ENCODE measurements at places on chromosomes 5 and 9.

DNA sequence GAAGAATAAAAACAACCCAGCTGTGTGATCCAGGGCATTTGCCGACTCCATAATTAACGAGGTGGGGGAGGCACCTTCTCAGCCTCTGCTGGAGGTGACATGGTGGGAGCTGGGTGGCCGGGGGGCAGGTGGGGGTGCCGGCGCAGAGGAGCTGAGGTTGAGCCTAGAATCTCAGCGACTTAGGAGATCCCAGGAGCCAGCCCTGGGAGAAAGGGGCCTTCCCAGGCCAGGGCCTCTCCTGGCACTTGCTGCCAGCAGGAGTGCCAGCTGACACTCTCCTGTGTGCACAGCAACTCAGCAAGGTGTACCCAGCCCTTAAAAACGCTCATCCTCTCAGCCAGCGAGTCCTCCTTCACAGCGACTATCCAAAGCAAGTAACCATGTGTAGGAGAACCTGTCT lies 62.8 kb upstream of the FCN1 start:
- no peak for DNase-seq

DNA sequence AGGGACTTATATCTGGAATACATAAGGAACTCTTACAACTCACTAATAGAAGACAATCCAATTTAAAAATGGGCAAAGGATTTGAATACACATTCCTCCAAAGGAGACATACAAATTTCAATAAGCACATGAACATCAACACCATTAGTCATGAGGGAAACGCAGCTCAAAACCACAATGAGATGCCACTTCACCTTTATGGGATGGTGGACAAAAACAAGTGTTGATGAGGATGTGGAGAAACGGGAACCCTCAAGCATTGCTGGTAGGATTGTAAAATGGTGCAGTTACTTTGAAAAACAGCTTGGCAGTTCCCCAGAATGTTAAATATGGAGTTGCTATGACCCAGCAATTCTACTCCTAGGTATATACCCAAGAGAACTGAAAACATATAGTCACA lies 72.7 kb upstream of the IER5L start:
- peak; percentile 32 for DNase-seq

GRCh38 chr9:16637911-16638310 lies 232.6 kb downstream of the BNC2 start:
- no peak for DNase-seq

- DNase-seq, result no peak
Observed at GRCh38 chr9:127700140-127700539, 6.6 kb upstream of the CFAP157 start.

DNA sequence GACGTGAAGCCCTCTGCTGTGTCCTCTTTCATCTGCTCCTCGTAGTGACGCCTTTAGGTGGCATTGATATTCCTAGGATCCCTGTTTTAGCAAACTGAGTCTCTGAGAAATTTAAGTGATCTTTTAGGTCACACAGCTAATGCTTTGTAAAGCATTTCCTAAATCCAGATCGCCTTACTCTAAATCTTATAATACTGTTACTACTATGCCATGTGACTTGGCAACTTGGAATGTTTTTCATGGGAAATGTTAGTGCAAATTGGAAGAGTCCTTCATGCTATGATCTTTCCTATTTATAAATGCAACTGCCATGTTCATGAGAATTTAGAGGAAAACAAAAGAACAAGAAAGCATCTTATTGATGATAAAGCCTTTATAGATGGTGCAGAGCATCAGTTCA lies 212.2 kb downstream of the TRIO start:
- DNase-seq, result no peak

DNA sequence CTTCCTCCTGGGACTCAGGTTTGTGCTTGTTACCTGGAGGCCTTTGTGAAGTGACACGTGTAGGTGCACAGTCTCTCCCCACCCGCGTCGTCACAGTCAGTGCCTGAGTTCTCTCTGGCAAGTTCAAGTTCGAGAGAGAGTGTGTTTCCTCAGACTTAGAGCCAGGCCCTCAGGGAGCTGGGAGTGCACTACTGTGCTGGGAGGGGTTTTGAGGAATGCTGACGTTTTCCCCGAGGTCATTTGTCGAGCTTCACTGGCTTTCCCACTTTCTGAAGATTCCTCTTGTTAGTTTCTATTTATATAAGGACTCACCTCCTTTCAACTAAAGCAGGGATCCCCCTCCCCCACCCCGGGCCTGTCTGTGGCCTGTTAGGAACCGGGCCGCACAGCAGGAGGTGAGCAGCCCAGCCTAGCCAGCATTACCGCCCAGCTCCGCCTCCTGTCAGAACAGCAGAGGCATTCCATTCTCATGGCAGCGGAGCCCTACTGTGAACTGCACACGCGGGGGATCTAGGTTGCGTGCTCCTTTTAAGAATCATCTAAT lies 209.2 kb downstream of the DIRAS2 start:
- no peak for DNase-seq

- no peak for DNase-seq
Observed at GRCh38 chr9:5586391-5586802, 42.5 kb upstream of the RIC1 start.

DNA sequence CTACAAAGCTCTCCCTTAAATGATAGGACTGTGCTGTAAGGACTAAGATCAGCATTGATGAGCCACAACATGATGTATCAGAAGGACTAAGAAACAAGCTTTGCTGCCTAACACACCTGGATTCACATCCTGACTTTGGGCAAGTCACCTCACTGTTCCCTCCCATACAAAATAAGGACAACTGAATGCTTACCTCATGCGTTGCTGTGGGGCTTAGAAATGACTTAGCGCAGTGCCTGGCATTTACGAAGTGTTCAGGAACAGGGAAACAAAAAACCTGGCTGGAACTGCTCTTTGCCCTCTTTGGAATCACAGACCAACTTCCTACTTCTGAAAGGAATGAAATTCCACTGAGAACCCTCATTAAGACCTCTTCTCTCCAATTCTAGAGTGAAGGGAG lies 113.7 kb downstream of the BAAT start:
- DNase-seq, result no peak
